ENCODE measurements at places on chromosomes 3 and 15.

GRCh38 chr15:33778852-33779251 lies 189.4 kb upstream of the CHRM5 start:
- no peak for DNase-seq

DNA sequence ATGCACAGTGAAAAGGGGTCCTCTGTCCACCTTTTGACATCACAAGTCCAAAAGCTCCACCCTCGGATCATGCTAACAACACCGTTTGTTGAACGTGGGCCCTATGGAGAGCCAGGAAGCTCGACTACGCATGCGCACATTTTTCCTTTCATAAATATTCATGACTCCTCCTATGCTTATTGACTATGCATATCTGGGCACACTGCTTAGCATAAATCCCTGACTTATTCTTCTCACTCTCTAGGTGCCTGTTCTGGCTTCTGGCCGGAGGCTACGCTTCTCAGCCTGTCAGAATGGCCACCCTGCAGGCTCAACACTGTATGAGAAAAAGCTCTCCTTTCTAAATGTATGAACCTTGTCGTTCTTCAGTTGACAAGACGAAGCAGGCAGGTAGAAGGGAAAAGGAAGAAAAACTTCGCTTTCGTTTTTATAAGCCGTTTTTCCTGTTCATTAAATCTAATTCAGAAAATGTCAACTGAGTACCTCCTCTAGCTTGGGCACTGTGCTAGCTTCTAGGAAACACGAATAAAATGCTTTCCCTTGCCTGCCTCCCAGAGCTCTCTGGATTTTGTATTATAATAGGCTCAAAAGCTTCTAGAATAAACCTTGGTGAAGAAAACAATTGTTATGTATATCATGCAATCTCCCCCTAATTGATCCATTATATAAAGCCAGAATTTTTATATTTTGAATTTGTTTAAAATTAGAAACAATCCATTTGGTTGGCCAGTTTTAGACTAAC lies 207.7 kb downstream of the ATP10A start:
- no peak for DNase-seq

DNA sequence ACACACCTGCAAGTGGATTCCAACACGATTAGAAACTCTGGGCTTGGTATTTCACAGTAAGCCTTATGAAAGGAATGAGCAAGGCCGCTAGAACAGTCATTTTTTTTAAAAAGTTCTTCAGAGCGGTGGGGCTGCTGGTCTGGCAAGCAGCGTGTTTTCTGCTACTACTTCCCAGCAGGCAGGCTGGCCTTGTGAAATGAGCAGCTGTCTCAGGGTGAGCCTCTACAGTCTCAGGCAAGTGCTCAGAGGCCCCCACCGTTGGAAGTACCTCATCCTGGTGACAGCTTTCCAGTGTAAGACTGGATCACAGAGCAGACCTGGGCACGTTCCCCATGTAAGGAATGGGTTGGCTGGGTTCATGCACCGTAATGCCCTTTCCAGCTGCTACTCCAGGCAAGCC lies 119.2 kb downstream of the LRIG1 start:
- no peak for DNase-seq

DNA sequence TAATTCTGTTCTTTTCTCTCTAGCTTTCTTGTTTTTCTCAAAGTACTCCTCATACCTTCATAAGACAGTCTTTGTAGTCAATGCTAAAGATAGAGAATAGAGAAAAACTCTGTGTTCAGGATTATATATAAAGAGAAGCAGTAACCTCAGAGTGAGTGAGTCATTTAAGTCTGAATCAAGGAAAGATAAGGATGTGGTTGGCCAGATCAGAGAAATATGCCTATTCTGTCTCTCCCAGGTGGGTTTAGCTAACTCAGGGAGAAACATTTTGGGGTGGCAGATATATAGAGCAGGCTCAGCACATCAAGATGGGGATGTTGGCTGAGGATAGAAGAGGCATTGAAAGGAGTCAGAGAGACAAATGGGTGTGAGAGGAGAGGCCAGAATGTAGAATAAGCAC lies 31.4 kb downstream of the GTF2E1 start:
- DNase-seq: no peak

- DNase-seq: no peak
These were observed 20.3 kb upstream of the ABTB1 start for GRCh38 chr3:127652246-127652995.

- no peak for DNase-seq
These were observed 30.4 kb downstream of the ZNF609 start for GRCh38 chr15:64490598-64491259.

DNA sequence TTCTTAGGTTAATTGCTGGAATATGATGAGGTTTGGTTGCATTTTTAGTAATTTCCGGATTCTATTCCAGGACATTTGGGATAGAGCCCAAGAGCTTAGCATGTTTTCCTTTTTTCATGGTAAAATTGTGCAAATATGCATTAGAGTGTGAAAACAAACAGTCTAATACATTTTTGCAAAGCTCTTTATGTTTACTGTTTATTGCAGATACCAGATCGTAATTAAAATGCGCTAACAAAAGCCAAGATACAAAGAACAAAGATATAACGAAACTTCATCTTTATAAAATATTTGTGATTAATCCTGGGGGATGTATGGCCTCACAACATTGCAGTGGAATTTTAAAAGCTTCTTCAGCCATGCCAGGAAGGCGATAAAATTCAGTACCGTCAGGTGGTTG lies 94.5 kb upstream of the TBC1D5 start:
- DNase-seq: no peak

GRCh38 chr15:86231864-86232721 lies 152.4 kb downstream of the AGBL1 start:
- DNase-seq: peak; percentile 1

GRCh38 chr15:83446904-83447709 lies at the start of gene SH3GL3:
Gene SH3GL3, plus strand, starts transcription at chr15:83447341. Its CDS starts 193 bp downstream, at chr15:83447534.
- peak; percentile 20 for DNase-seq

- no peak for DNase-seq
These were observed 26.0 kb downstream of the XPC start for GRCh38 chr3:14152233-14152962.

DNA sequence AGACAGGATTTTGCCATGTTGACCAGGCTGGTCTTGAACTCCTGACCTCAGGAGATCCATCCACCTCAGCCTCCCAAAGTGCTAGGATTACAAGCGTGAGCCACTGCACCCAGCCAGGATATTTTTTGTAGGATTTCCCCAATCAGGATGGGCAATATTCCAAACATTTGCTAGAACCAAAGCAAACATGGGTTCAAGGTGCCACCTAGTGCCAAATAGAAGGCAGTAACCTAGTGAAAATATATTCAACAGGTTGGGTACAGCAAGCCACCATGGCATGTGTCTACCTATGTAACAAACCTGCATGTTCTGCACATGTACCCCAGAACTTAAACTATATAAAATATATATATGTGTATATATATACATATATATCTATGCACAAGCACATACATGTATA lies 185.9 kb upstream of the CADM2 start:
- no peak for DNase-seq

DNA sequence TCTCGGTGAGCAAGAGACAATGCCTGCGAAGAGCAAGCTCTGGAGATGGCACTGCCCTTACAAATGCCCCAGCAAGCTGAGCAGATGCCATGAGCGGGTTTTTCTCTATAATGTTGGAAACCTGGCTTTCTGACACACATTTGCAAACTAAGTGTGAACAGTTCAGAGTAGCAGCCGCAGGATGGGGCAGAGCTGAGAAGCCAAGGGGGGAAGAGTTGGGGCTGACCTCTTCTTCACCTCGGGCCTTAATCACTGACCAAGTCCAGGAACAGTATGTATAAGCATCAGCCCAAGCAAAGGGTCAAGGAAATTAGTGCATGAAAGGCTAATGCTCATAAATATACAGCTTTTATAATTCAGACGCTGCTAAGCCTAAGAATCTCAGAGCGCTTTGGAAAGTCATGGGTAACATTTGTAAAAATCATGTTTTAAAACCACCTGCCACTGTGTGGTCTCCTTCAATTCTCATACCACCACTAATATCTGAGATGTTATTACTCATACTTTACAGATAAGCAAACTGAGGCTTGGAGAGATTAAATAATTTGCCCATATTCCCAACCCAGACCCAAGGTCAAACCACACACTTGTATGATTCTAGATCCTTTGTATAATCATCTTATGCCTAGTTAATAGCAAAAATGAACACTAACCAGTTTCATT lies 603.4 kb downstream of the FOXP1 start:
- DNase-seq: no peak

- DNase-seq: no peak
These were observed 524.6 kb upstream of the ATP11B start for GRCh38 chr3:182268711-182269110.

GRCh38 chr3:149628957-149629670 lies 28.7 kb downstream of the WWTR1 start:
- DNase-seq: no peak

GRCh38 chr3:152222327-152222726 lies 46.4 kb upstream of the MBNL1 start:
- no peak for DNase-seq

- DNase-seq: no peak
These were observed 775 bp downstream of the CCNDBP1 start for GRCh38 chr15:43186003-43186353.

GRCh38 chr3:34683851-34684250 lies 885.4 kb downstream of the PDCD6IP start:
- peak; percentile 4 for DNase-seq

GRCh38 chr15:82554849-82555248 lies 14.6 kb upstream of the RPS17 start:
- no peak for DNase-seq

DNA sequence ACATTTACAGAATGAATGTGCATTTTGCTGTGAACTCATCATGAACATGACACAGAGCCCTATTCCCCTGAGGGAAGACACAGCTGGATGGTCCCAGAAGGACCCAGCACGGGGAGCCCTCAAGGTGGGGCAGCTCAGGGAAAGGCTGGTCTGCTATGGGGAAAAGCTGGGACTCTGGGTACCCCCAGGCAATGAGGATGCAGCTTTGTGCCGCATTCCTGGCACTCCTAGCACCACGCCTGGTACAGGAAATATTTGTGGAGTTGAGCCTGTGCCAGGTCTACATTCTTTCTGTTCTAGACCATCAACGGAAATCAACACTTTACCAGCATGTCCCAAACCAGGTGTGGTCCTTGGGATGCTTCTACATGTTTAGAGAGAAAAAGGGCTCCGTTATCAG lies 74.0 kb downstream of the SRGAP3 start:
- no peak for DNase-seq

GRCh38 chr3:107523289-107523538 lies 452 bp downstream of the BBX start:
- no peak for DNase-seq

DNA sequence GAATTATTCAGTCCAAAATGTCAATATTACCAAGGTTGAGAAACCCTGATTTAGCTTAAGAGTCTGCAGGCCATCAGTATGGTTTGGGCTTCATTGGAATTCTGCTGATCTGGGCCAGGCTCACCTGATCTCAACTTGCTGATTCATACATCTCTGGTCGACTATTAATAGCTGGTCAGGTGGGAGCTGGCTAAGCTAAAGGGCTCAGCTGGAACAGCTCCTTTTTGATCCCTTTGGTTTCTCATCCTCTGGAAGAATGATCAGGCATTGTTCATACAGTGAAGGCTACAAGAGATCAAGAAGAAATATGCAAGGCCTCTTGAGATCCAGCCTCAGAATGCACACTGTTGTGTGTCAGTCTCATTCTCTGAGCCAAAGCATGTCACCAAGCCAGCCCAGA lies 123.3 kb upstream of the MME start:
- no peak for DNase-seq

DNA sequence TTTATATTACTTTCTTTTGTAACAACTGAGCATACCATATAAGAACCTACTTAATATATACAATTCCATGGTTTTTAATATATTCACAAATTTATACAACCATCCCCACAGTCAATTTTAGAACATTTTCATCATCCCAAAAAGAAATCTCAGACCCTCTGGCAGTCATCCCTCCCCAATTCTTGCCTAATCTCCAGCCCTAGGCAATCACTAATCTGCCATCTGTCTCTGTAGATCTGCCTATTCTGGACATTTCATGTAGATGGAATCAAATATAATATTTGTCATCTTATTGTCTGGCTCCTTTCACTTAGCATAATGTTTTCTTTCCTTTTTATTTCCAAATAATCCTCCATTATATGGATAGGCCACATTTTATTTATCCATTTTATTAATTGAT lies 92.5 kb downstream of the LARS2 start:
- no peak for DNase-seq

- DNase-seq: no peak
These were observed 91.1 kb upstream of the IL12A start for GRCh38 chr3:159897331-159898075.

Data from T follicular helper cell (primary cell).